ENCODE measurements at places on chromosomes 5 and 9.

- no peaks in the 10 kb centered on the region for H3K4me1 ChIP-seq
- H3K27me3 ChIP-seq: peaks cover 11% of the 10 kb centered on the region
- no peaks in the 10 kb centered on the region for H3K36me3 ChIP-seq
Observed at GRCh38 chr5:42035526-42035925, 110.4 kb downstream of the FBXO4 start.

DNA sequence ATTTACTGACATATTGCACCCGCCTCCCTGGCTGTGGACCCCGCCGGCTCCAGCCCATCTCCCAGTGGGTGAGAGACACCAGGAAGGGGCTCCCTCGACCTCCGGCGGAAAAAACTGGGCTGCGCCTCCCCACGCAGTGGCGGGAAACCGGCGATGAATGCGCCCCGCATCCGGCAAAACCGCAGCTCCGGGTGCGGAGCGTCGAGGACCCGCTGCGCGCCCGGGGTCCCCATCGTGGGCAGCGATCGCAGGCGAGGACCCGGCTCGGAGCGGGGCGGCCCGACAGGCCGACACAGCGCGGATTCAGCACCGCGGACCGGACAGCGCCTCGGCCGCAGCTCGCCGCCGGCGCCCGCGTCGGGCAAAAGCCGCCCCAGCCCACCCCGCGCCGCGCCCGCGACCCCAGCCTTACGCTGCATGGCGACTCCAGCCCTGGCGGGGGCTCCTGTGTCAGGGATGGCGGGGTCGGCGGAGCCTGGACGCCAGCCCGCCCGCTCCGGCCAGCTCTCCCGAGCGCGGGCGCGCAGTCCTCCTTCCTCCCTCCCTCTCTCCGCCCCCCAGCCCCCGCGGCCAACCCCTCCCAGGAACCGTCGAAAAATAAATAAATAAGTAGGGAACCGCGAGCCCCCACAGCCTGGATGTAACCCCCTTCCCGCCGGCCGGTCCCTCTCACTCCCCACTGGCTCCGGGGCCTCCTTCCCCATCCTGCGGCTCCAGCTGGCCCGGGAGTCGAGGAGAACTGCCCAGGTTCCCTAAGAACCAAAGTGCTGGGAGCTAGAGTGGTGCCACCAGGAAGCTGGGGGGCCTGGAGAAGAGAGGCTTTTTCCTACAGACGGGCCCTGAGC, 3.1 kb downstream of the LHX3 start:
- H3K36me3 ChIP-seq: peaks cover 4% of the 10 kb centered on the region
- peaks cover 45% of the 10 kb centered on the region for H3K27me3 ChIP-seq
- H3K4me3 ChIP-seq: no peak overlapping the region
- H3K27ac ChIP-seq: no peak overlapping the region
- peak; percentile 25 for DNase-seq

DNA sequence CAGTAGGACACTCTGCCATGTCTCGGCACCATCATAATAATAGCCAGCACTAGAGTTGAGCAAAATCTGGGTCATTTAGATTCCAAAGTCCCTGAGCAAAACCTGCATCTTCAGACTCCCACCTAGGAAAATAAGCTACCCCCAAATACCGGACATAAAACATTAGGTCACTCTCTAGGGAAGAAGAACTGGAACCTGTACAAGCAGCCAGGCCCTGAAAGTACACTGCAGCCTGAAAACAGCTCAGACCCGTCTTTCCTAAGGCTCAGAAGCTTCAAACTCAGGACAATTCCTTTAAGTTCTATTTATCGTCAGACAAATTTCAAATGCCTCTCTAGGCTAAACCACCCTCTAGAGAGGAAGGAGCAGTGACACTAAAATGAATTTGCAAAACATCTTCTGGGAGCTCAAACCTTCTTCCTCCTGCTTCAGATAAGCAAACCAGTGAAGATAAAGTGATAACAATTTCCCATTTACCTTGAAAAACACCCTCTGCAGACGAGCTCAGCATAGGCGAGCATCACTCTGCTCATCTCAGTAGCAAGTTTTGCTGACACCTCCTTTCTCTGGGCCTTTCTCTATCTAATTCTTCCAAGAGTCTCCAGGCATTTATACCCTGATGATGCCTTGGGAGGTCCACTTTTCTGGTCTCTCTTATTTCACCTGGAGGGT, 34.0 kb downstream of the ADAM19 start:
- H3K36me3 ChIP-seq: peaks cover 2% of the 10 kb centered on the region
- no peaks in the 10 kb centered on the region for H3K27me3 ChIP-seq
- peak overlapping the region; percentile 80 for H3K27ac ChIP-seq

- no peaks in the 10 kb centered on the region for H3K4me1 ChIP-seq
- no peak overlapping the region for H3K4me3 ChIP-seq
- no peaks in the 10 kb centered on the region for H3K27me3 ChIP-seq
- H3K36me3 ChIP-seq: no peaks in the 10 kb centered on the region
Observed at GRCh38 chr5:15898641-15899040, 280.9 kb downstream of the MARCHF11 start.

DNA sequence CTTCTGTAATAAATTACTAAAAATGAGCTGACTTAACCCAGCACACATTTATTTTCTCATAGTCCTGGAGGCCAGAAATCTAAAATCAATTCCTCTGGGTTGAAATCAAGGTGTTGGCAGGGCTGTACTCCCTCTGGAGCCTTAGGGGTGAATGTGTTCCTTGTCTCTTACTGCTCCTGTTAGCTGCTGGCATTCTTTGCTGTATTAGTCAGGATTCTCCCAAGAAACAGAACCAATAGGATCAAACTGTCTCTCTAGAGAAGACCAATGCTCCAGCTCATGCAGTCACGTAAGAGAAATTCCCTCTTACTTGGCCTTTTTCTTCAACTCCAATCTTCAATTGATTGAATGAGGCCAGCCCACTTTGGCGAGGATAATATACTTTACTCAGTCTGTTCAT, 15.3 kb upstream of the CD180 start:
- no peak overlapping the region for H3K4me3 ChIP-seq
- H3K27me3 ChIP-seq: no peaks in the 10 kb centered on the region
- H3K4me1 ChIP-seq: peaks cover 56% of the 10 kb centered on the region
- DNase-seq: no peak

- no peak overlapping the region for H3K27ac ChIP-seq
- H3K36me3 ChIP-seq: peaks cover 3% of the 10 kb centered on the region
- H3K27me3 ChIP-seq: no peaks in the 10 kb centered on the region
- DNase-seq: no peak
Observed at GRCh38 chr9:129021091-129021490, 7.0 kb downstream of the SH3GLB2 start.

GRCh38 chr9:81384911-81385310, 304.4 kb downstream of the TLE1 start:
- no peaks in the 10 kb centered on the region for H3K36me3 ChIP-seq
- peaks cover 2% of the 10 kb centered on the region for H3K27me3 ChIP-seq
- DNase-seq: no peak
- H3K4me3 ChIP-seq: no peak overlapping the region
- no peak overlapping the region for H3K27ac ChIP-seq
- no peaks in the 10 kb centered on the region for H3K4me1 ChIP-seq

DNA sequence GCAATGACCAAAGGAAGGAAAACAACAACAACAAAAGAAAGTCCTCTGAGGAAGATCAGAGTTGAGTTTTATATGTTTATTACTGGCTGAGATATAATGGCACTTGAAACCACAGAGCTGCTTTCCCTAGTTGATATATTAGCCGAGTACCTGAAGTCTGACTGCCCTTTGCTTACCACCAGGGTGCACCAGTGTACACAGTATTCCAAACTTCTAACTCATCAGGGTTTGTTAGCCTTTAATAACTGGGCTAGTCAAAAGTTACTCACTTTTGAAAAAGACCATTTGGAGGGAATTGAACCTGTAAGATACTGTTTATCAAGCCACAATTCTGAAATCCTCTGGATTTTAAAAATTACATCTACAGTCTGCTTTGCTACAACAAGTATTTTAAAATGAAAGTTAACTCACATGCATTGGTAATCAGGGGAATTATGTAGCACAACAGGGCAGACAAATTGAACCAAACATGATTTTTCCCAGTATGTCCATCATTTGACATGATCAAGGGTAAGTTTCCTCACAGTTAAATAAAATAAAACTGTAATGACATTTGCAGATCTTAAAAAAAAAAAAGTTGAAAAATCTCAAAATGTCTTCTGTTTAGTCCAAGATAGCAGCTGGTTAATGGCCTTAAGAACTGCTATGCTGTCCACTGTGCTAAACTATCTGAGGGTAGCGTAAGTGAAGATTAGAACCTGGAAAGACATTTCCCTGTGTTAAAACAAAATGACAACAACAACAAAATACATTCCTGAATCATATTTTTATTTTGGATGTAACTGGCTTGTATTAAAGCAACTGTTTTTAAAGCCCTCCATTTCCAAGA, 57.3 kb upstream of the C6 start:
- no peak overlapping the region for H3K27ac ChIP-seq
- no peaks in the 10 kb centered on the region for H3K36me3 ChIP-seq
- DNase-seq: no peak
- no peaks in the 10 kb centered on the region for H3K27me3 ChIP-seq

DNA sequence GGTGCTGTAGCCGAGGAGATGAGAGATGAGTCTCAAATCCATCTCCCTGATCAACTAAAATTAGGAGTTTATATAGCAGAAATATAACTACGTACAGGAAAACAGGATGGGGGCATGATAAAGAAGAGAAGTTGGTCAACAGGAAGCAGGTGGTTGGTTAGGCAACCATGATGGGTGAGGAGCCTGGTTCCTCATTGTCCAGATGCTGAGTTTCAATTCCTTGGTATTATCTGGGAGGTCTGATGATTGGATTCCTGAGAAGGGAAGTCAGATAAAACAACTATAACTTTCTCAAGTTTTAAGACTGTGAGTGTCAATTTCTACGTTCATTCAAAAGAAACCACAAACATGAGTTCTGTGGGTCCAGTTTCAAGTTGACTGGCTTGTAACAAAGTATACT, 323.9 kb downstream of the MTRR start:
- no peak for DNase-seq
- H3K27ac ChIP-seq: no peak overlapping the region
- H3K27me3 ChIP-seq: no peaks in the 10 kb centered on the region
- no peak overlapping the region for H3K4me3 ChIP-seq
- H3K4me1 ChIP-seq: no peaks in the 10 kb centered on the region

DNA sequence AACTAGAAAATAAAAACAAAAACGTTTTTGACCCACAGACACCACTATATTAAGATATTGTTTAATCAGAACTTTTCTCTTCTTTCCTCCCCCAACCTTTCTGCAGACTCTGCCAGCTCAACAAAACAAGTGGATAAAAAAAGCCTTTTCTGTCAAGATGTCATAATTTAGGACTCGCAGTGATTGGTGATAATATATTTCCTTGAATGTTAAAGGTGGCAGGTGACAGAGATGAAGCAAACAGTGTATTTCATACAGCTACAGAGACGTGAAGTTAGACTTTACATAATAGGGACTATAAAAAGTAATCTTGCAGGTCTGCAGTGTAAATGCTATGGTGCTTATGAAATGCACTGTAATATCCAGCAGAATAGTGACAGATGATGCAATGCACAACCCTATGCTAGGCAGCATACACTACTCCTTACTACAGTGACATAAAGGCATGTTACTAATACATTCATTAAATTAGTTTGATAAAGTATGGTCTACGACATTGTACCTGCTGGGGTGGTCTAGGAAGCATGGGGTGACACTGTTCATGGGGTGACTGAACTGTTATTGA, 326.7 kb upstream of the GRAMD2B start:
- no peak overlapping the region for H3K4me3 ChIP-seq
- no peaks in the 10 kb centered on the region for H3K4me1 ChIP-seq
- DNase-seq: no peak
- H3K27me3 ChIP-seq: no peaks in the 10 kb centered on the region
- no peak overlapping the region for H3K27ac ChIP-seq

DNA sequence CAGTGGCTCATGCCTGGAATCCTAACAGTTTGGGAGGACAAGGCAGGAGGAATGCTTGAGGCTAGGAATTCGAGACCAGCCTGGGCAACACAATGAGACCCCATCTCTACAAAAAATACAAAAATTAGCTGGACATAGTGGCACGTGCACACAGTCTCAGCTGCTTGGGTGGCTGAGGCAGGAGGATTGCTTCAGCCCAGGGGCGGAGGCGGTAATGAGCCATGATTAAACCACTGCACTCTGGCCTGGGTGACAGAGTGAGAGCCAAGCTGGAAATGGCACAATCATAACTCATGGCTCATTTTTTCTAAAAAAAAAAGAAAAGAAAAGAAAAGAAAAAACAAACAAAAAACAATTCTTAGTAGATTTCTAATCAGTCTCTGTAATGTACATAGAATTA, 446.2 kb downstream of the ELAVL2 start:
- no peaks in the 10 kb centered on the region for H3K4me1 ChIP-seq
- H3K27ac ChIP-seq: no peak overlapping the region
- DNase-seq: no peak
- no peak overlapping the region for H3K4me3 ChIP-seq
- no peaks in the 10 kb centered on the region for H3K36me3 ChIP-seq
- no peaks in the 10 kb centered on the region for H3K27me3 ChIP-seq

DNA sequence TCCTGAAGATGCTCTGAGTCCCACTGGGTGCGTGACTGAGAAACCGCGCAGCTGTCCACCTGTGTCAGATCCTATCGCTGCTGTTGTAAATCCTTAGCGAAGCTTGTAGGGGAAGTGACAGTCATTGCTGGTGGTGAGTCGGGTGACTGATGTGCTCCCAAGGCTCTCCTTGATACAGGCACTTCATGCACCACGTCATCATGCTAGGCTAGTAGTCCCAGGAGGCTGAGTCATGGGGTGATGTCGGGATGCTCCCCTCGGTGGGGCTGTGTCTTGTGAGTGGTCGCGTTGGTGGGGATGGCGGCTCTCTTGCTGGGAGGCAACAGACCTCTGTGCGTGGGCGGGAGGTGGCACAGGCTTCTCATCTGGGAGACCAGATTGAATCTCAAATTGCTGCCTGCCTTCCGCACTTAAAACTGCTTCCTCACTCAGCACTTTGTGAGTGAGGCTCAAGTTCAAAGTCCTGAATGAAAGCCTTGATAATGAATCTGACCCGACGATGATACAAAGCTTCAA, 84.7 kb downstream of the CSNK1A1 start:
- no peaks in the 10 kb centered on the region for H3K4me1 ChIP-seq
- no peak overlapping the region for H3K27ac ChIP-seq
- H3K36me3 ChIP-seq: no peaks in the 10 kb centered on the region
- H3K4me3 ChIP-seq: no peak overlapping the region

GRCh38 chr9:36935332-36935731, 98.7 kb downstream of the PAX5 start:
- DNase-seq: no peak
- peaks cover 6% of the 10 kb centered on the region for H3K36me3 ChIP-seq
- peaks cover 8% of the 10 kb centered on the region for H3K27me3 ChIP-seq
- H3K4me3 ChIP-seq: no peak overlapping the region

- H3K4me1 ChIP-seq: no peaks in the 10 kb centered on the region
- DNase-seq: no peak
- H3K27me3 ChIP-seq: peaks cover 23% of the 10 kb centered on the region
- no peaks in the 10 kb centered on the region for H3K36me3 ChIP-seq
Observed at GRCh38 chr9:130336027-130336610, 70.6 kb downstream of the HMCN2 start.

DNA sequence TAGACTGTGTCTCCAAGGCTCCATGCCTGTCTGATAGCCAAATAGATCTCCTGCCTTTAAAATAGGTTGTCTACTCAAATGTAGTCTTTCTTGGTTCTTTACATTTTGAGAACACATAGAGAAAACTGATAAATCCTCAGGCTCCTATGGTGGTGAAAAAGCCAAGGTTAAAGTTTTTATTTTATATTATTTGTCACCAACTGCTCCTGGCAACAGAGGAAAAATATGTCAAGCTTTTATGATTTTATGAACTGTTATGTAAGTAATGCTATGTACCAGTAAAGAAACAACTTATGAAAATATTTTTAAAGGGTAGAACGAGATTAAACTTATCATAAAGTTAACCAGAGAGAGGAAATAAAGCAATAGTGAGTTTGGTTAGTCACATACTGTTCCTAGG, 222.8 kb downstream of the NR2F1-AS1 start:
- H3K4me3 ChIP-seq: no peak overlapping the region
- H3K4me1 ChIP-seq: no peaks in the 10 kb centered on the region
- no peaks in the 10 kb centered on the region for H3K27me3 ChIP-seq
- no peak for DNase-seq
- H3K36me3 ChIP-seq: no peaks in the 10 kb centered on the region
- no peak overlapping the region for H3K27ac ChIP-seq

Data from activated naive CD8-positive, alpha-beta T cell treated with anti-CD3 and anti-CD28 coated beads, Interleukin-2, amount 50 U/mL, for 24 hours (primary cell).